ENCODE measurements at places on chromosomes 3 and 15. TPM values are rescaled to one million over a fixed set of nuclear protein-coding genes. Genes with fewer than 3 reads are reported as not detected.

HACL1 gene
- total RNA-seq, result 13.1 TPM

CCR5 gene
- 1.9 TPM for total RNA-seq

NEO1 gene
- 108 TPM for total RNA-seq

FSTL1 gene
- 81.8 TPM for total RNA-seq

KBTBD13 gene
- total RNA-seq, result not detected

GOLGA8K gene
- 0.22 TPM for total RNA-seq

- no peak overlapping the region for H3K27ac ChIP-seq
- no peak overlapping the region for H3K4me3 ChIP-seq
- no peaks in the 10 kb centered on the region for H3K4me1 ChIP-seq
Measured at GRCh38 chr3:187322291-187322690, 30.8 kb upstream of the MASP1 start.

DNA sequence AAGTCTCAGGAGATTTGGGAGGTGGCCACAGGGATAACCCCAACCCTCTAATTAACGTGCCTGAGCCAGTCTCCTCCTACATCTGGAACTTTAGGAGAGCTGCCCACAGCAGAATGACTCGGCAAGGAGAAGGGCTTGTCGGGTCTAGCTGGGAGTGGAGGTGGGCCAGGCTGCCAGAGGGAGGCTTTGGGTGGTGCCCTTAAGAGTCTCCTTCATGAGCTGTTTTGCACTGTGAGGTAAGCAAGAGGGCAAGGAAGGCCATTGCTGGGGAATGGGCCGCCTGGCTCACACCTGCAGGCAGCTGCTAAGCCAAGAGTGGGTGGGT, 3.6 kb upstream of the TNK2 start:
- DNase-seq, result no peak
- peaks cover 17% of the 10 kb centered on the region for H3K4me1 ChIP-seq

- H3K27ac ChIP-seq, result no peak overlapping the region
- no peaks in the 10 kb centered on the region for H3K36me3 ChIP-seq
- H3K27me3 ChIP-seq, result no peaks in the 10 kb centered on the region
- H3K4me1 ChIP-seq, result no peaks in the 10 kb centered on the region
- no peak for DNase-seq
Measured at GRCh38 chr3:29705906-29706844, 425.3 kb downstream of the RBMS3 start.

- H3K4me3 ChIP-seq, result no peak overlapping the region
- no peak for DNase-seq
- peaks cover 4% of the 10 kb centered on the region for H3K4me1 ChIP-seq
- H3K36me3 ChIP-seq, result no peaks in the 10 kb centered on the region
Measured at GRCh38 chr3:42123012-42123581, 31.9 kb downstream of the TRAK1 start.

- no peak overlapping the region for H3K4me3 ChIP-seq
- H3K36me3 ChIP-seq, result no peaks in the 10 kb centered on the region
- no peaks in the 10 kb centered on the region for H3K4me1 ChIP-seq
- H3K27me3 ChIP-seq, result no peaks in the 10 kb centered on the region
- no peak overlapping the region for H3K27ac ChIP-seq
Measured at GRCh38 chr3:179642871-179643270, 10.0 kb upstream of the USP13 start.

DNA sequence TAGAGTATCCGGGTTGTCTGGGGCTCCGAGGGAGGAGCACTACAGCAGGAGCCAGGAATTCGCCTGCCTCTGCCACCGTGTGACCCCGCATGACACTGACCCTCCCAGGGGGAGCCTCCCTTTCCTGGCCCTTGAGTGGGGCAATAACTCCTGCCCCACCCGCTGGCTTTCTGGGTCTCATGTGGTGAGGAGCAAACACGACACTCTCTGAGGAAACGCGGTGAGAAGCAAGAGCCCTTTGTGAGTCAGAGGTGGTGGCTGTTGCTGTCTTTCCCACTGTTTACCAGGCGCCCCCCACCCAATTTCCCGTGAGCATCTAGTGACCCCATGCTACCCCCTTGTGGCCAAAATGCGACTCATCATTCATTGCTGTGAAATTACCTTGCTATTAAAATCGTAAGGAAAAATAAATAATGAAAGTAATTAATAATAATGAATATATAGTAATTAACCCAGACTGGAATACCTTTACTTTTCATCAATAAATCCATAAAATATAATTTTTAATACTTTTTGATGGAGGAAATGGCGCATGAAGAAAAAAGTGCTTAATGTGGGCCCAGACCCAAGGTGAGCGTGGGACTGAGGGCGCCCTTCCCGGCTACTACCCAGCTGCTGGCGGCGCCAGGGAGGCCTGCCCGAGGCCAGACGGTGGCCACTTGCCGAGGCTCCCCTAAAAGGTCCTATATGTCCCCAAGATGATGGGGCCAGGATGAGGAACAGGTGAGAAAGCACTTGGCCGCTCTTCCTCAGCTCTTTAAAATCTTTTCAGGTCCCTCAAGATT, 29.3 kb downstream of the CCNL1 start:
- peak; percentile 94 for DNase-seq
- no peaks in the 10 kb centered on the region for H3K36me3 ChIP-seq
- no peaks in the 10 kb centered on the region for H3K27me3 ChIP-seq
- no peak overlapping the region for H3K4me3 ChIP-seq

DNA sequence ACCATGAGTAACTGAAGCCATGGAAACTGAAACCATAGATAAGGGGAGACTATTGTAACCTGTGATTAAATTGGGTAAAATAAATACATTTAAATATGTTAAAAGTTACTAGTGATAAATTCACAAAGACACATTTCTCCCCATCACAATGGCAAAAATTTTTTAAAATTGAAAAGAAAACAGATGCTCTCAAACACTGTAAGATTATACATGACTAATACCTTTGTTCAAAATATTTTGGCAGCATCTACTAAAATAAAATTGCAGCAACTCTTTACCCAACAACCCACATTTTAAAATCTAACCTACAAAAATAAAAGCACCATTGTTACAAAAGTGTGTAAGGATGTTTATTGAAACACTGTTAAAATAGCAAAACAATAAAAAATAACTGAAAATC, 93.3 kb downstream of the CLASP2 start:
- DNase-seq, result no peak
- H3K27me3 ChIP-seq, result no peaks in the 10 kb centered on the region
- H3K4me1 ChIP-seq, result no peaks in the 10 kb centered on the region
- no peaks in the 10 kb centered on the region for H3K36me3 ChIP-seq
- no peak overlapping the region for H3K4me3 ChIP-seq

DNA sequence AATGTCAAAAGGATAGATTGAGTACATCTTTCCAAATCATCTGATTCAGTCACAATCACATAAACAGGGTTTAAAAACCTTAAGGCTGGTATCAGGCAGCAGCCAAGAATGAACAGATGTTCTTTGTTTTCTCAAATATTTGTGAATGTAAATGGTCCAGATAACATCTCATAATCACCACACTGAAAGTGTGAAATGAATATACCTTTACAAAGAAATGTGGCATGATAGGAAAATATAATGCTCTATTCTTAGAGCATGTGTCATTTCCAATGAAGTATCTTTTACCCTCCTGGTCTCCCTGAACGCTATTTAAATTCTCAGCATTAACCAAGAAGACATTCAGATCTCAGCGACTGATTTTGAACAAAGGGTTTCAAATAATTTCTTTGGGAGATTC, 8.8 kb upstream of the ACTC1 start:
- H3K4me1 ChIP-seq, result no peaks in the 10 kb centered on the region
- no peak overlapping the region for H3K4me3 ChIP-seq
- no peak overlapping the region for H3K27ac ChIP-seq
- no peak for DNase-seq

DNA sequence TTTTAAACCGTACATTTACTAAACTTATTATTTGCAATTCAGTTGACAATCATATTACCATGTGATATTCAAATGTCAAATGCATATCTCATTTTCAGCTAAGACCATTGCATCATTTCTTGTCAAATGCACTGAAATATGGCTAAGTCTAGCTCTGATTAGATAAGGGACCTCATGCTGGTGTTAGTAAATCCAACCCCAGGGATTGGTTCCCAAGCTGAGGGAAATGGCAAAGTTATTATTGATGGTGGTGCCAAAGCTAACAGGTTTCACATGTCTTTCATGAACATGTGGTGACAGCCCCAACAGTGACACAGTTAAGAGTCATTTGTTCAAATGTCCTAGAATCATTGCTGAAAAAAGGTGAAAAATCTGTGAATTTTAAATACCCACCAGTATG, 641.1 kb downstream of the MECOM start:
- no peak overlapping the region for H3K27ac ChIP-seq
- no peaks in the 10 kb centered on the region for H3K36me3 ChIP-seq
- no peak overlapping the region for H3K4me3 ChIP-seq
- no peak for DNase-seq

DNA sequence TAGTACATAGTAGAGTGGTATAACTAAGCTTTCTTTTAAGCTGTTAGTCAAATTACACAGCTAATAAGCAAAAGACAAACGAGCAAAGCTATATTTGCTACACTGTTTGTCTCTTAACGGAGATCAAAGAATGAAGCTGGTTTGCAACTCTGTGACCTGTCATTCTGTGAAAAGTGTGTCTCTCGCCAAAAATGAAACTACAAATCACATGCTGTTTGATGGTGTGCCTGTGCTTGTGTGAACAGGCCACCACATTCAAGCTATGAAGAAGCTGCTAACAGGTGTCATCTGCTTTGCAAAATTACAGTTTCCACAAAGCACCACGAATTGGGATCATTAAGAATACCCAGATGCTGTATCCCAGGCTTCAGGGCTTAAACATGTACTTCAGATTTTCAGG, 667.8 kb upstream of the NAALADL2 start:
- H3K27me3 ChIP-seq, result no peaks in the 10 kb centered on the region
- no peak overlapping the region for H3K4me3 ChIP-seq
- no peak overlapping the region for H3K27ac ChIP-seq
- DNase-seq, result no peak

- H3K4me1 ChIP-seq, result no peaks in the 10 kb centered on the region
- no peak within 1 kb of the TSS for H3K4me3 ChIP-seq
- no peaks in the 10 kb centered on the region for H3K36me3 ChIP-seq
- no peak for DNase-seq
- H3K27me3 ChIP-seq, result no peaks in the 10 kb centered on the region
Measured at GRCh38 chr3:119173325-119173724, at the start of gene UPK1B. UPK1B (plus strand) TSS chr3:119173598; CDS start chr3:119186742, 13,144 bp downstream.

DNA sequence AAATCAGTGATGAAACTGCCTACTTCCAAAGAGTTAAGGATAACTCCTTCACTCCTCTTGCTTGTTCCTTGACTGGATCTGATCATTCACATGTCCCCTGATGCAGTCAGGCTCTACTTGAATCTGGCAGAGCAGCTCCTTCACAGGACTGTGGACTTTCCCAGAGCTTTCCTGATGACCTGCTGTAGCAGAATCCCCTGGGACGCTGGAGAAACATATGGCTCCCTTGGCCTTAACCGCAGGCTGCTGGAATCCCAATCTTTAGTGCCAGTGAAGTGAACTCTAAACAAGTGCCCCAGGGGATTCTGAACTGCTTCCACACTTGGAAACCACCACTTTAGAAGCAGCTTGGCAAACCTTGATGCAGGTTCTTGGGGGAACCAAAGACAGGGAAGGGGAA, 217.8 kb downstream of the CHST2 start:
- no peaks in the 10 kb centered on the region for H3K36me3 ChIP-seq
- DNase-seq, result no peak
- H3K4me1 ChIP-seq, result no peaks in the 10 kb centered on the region

DNA sequence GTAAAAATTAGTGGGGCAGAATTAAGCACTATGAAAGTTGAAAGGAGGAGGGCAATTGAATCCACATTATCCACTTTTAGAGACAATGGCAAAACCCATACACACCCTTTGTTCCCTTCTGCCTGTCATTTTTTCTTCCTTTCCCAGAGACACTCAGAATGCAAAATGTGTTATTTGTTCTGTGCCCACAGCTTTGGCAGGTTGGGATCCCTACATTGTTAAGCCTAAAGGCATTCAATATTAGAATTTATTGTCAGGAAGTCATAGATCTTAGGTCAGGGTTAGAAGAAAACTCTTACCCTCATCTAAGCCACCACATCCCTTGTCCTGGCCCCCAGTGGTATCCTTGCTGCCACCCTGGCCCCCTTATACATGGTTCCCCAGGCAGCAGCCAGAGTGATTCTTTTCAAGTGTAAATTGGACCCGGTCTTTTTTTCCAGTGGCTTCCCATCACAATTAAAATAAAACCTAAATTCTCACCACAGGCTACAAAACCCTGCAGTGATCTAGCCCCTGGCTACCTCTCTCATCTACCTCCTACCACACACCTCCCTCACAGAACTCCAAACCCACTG, 470.1 kb upstream of the ATP11B start:
- no peak overlapping the region for H3K4me3 ChIP-seq
- no peak overlapping the region for H3K27ac ChIP-seq
- H3K4me1 ChIP-seq, result no peaks in the 10 kb centered on the region
- no peaks in the 10 kb centered on the region for H3K27me3 ChIP-seq
- H3K36me3 ChIP-seq, result no peaks in the 10 kb centered on the region

DNA sequence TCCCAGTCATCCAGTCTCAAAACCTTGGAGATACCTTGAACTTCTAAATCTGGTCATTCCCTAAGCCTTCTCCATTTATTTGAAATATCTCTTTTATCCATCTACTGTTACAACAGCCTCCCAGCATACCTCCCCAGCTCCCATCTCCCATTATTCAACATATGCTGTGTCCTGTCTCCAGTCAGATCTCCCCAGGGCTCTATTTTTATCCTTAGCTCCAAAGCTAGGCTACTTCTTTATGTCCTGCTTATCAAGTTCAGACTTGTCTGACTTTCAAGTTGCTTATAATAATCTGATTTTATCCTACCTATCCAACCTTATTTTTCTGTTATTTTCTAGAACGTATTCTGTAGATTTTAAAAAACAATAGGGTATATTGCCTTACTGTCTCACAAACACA, 44.2 kb downstream of the IQGAP1 start:
- no peaks in the 10 kb centered on the region for H3K4me1 ChIP-seq
- DNase-seq, result no peak
- no peak overlapping the region for H3K4me3 ChIP-seq
- no peak overlapping the region for H3K27ac ChIP-seq
- H3K36me3 ChIP-seq, result no peaks in the 10 kb centered on the region

DNA sequence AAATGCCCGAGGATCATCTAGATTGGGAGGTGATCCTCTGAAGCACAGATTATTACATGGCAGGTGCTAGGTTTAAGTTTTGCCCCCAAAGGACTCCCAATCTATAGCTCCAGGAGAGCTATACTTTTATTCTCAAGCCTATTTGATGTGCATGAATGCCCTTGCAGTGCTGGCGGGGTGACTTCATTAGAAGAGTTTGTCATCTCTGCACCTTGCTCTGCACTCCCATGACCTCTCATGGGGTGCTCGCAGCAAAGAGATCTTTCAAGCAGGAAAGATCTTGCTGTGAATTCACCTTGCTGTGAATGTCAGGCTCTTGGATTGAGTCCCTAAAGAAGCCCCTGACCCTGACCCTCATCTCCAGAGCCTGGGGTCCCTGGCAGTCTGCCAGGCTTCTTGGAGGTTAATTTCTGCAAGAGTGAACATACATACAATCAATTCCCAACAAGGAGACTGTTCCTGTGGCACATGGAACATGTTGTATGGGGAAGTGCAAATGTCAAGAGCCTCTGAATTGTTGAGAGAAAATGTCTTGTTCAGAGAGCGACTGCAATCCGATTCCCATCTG, 45.9 kb downstream of the FAM43A start:
- no peaks in the 10 kb centered on the region for H3K36me3 ChIP-seq
- H3K27ac ChIP-seq, result no peak overlapping the region
- H3K4me3 ChIP-seq, result no peak overlapping the region

- H3K4me1 ChIP-seq, result no peaks in the 10 kb centered on the region
- DNase-seq, result no peak
- no peaks in the 10 kb centered on the region for H3K27me3 ChIP-seq
- H3K27ac ChIP-seq, result no peak overlapping the region
- no peak overlapping the region for H3K4me3 ChIP-seq
Measured at GRCh38 chr3:177776661-177777101, 579.4 kb upstream of the TBL1XR1 start.

- no peak overlapping the region for H3K27ac ChIP-seq
- H3K27me3 ChIP-seq, result no peaks in the 10 kb centered on the region
- no peak for DNase-seq
- no peaks in the 10 kb centered on the region for H3K36me3 ChIP-seq
- H3K4me1 ChIP-seq, result no peaks in the 10 kb centered on the region
- H3K4me3 ChIP-seq, result no peak overlapping the region
Measured at GRCh38 chr3:129417326-129417725, 11.1 kb downstream of the EFCAB12 start.

Data from colonic mucosa (tissue), 4 donors.